ENCODE measurements at places on chromosomes 2 and 18.

DNA sequence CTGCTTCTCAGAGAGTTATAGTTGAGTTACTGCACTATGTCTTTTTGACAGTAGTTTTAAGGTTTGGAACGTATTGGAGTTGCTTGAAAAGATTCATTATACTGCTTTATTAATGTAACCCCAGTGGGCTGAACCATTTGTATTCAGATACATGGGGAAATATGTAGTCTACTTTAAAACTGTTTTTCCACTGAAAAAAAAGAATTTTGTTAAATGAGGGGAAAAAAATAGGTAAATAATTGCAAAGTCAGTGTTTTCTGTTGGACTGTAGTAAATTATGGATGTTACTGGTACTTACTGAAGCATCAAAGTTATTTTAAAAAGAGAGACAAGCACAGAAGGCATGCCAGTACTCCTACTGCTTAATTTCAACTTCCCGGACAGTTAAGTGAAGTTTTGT is 36.4 kb downstream of the ZC3H15 start:
- DNase-seq: no peak

DNA sequence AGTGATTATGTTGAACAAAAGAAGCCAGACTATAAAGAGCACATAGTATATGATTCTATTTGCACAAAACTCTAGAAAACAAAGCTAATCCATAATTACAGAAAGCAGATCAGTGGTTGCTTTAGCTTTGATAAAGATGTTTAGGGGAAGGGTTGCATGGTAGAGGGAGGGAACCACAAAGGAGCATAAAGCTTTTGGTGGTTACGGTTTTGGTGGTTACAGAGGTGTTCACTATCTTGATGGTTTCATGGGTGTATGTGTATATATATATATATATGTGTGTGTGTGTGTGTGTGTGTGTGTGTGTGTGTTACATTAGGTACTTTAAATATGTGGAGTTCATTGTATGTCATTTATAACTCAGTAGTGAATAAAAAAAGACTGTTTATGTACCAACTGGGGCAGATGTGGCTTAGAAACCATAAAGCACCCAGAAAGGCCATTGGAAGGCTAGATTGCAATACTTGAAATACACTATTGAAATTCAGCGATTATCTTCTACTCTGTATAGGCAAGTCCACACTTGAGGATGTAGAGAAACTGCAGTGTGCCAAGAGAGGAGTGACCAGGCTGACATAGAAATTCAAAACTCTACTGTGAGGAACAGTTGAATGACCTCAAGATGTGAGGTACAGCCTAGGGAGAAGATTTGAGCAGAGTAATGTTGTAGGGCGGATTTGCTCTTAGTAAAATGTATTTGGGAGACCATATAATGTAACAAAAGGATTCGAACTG is 60.6 kb downstream of the CAB39 start:
- DNase-seq: no peak

- peak; percentile 59 for DNase-seq
These were observed 95.1 kb downstream of the MTCL1 start for GRCh38 chr18:8800445-8800844.

DNA sequence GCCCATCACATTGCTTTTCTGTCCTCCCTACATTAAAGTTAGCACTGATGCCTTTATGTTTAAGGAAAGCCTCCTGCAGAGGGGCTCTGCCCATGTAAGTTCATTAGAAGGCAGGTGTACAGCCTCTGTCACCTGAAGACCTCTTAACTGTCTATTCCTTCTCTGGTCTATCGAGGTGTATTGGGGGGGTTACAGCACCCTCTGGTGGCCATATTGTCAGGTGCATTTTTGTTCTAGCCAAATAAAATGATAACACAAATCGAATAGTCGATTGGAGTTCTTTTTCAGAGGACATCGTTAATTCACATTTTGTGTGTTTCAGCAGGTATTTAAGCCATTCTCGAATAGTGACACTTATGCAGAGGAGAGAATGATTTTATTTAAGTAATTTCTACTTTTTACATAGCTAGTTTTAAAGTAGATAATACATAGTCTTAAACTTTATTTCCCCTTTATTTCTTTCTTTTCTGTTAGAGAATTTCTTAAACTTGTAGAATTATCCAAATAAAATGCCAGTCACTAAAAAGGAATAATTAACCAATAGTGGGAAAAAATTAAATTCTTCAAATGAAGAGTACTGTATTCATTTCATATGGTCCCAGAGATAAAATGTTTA is 136.8 kb downstream of the NEDD4L start:
- no peak for DNase-seq

GRCh38 chr2:143762176-143762928 is 633.1 kb downstream of the ARHGAP15 start:
- no peak for DNase-seq

- DNase-seq: no peak
These were observed 194.0 kb downstream of the LRATD1 start for GRCh38 chr2:14826518-14826917.

DNA sequence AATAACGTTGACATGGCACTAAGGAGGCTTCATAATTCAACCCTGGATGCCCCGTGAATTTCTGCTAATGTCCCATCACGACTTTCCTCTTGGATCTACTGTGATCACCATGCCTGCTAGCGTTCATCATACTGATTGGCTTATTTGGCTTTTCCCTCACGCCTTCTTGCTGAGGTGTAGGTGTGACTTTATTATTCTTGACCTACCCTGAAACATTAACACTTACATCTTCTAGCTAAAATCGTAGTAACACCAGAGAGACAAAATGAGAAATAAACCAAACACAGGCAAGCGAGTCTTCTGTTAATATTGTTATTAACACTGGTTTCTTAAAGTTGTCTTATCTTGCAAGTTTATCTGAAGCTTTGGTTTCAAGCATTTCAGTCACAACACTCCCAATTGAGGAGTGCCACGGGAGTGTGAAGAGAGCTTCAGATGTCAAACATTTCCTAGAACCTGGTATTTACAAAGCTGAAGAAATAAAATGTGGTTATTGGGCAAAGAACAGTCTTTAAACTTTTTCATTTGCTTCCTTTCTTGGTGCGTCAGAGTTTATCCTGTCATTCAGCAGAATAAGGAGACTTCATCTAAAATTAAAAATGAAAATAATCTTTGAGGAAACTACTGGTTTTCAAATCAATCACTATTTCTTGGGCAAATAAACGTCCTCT is 15.4 kb upstream of the STAT1 start:
- no peak for DNase-seq

DNA sequence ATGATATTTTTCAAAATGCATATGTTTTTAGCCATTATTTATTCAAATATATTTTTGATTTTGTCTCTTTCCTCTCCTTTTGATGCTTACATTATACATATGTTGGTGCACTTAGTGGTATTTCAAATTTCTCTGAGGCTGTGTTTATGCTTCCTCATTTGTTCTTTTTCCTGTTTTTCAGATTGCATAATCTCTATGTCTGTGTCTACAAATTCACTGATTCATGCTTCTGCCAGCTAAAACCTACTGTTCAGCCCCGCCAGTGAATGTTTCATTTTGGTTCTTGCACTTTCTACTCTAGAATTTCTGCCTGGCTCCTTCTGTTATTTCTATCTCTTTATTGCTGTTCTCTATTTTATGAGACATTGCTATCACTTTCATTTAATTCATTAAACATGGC is 951.7 kb upstream of the CNTNAP5 start:
- no peak for DNase-seq

DNA sequence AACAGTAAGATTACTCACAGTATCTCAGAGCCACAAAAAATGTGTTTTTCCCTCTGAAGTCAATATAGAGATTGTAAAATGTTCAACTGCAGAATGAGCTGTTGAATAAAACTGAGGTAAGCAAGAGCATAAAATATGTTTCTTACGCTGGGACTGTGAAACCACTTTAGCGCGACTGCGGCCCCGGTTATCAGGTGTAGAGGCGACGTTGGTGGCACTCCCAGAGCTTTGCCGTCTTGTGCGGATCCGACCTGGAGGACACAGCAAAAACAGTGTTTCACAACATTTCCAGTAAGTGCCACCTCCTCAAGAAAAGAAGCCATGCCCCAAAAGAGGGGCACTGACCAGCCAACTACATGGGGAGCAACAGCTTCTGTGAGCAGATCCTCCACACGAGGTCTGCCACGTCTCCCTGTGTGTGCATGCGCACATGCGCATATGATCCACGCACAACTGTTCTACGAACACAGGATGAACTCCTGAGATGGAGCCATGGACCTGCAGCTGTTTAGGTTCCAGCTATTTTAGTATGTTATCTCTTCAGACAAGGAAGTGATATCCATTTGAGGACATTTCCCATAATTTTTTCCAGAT is 100.7 kb upstream of the RNU4ATAC start:
- no peak for DNase-seq

DNA sequence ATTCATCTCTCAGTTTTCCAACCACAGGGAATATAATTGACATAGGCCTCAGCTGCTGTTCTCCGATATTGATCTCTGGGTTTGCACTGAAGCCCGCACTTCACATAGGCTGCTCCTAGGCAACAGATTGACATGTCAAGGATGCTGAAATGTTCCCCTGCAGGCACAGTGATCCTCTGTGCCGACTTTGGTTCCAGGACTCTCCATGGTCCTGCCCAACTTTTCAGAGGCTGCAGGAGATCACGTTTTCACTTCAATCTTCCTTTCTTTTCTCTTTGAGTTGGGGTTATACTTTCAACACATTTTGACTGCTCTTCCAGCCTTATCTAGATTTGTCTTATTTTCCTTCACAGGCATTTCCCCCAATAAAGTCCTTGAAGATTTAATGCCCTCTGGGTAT is 1361.0 kb downstream of the DSC3 start:
- DNase-seq: no peak

- DNase-seq: no peak
These were observed 42.5 kb downstream of the SLC9A2 start for GRCh38 chr2:102661846-102662245.

GRCh38 chr2:20664071-20664390 is 2.9 kb upstream of the GDF7 start:
- no peak for DNase-seq

GRCh38 chr2:126913329-126913728 is 14.6 kb downstream of the TEX51 start:
- DNase-seq: no peak

DNA sequence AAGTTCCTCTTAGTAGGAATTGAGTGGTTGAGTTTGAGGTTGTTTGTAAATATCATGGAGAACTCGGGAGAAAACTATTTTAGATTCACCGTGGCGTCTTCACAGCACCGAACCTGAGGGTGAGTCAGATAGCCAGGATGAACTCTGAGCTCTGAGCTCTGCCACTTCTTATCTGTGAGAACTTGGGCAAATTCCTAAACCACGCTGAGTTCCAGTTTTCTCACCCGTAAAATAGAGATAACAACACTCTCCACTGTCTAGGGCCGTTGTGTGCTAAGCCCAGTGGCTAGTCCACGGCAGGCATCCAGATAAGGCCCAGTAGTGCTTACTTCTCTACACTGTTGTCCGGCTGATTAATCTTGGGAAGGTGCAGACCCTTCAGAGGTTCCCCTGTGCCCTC is 7.0 kb downstream of the KIF5C start:
- DNase-seq: no peak

GRCh38 chr2:55985406-55985805 is 61.8 kb upstream of the EFEMP1 start:
- no peak for DNase-seq

GRCh38 chr2:237280229-237280628 is 133.7 kb downstream of the COL6A3 start:
- peak; percentile 96 for DNase-seq

DNA sequence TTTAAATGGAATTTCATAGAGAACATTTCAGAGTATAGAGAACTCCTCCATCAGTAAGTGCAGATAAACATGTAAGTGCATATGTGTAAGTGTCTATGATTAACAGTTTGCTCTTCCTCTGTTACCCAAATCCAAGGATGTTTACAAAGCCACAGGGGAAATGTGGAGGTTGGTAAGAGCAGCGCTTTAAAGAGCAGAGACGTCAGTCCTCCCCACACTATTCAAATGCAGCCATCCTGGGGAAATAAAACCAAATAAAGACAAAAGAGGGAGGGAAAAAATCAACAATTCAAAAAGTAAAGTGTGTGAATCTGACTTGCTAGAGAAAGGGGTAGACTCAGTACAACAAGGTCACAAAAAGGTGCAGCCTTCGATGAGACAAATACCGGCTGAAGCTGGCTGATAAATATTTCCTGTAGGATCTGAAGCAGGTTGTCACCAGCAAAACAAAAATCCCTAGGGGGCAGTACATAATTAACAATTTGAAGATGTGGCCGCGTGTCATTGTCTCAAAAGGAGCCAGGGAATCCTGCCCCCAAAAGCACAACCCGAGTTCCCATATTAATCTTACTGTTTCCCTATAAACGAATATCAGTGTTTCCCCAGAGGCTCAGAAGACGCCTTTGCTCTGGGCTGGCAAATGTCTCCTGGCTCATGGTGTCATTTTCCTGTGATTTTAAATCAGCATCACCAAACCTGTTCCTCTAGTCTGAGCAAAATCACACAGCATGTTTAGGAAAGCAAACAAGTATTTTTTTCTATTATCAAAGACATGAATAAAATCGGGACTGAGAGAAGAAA is 216.5 kb downstream of the CDCA7 start:
- no peak for DNase-seq

DNA sequence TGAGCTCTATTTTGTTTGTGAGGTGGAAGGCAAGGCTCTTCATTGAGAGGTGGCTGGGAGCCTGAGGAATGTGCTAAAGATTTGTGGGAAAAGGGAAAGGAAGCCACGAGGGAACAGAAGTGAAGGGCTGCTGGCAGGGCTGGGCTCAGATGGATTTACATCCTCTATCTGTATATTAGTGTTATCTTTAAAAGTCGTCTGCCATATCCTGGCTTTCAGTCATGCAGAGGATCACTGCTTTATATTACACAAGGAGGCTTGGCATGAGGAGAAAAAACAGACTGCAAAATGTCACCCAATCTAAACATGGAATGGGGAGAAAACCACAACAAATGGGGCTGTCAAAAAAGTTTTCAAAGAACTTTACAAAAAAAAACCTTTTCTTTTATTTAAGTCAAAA is 434.4 kb downstream of the HRH4 start:
- DNase-seq: no peak

DNA sequence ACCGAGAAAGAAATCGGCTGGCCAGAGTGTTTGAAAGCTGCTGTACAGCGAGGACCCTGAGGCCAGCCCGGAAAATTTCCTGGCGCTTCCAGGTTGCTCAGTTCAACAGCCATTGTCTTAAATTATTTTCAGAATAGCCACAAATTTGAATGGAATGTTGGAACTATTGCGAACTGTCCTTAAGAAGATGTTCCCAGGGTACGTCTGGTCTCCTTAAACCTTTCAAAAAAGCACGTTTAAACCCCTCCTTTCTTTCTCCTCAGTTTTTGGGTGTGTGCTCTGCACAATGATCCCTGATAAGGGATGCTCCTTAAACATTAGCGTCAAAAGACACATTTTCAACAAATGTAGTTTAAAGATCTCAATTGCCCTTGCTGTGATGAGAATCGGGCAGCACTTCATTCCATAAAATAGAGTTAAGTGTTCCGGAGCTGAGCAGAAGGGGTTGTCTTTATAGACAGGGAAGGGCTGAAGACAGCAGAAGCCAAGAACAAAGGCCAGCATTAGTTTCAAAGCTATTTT is 14.5 kb upstream of the LPIN2 start:
- no peak for DNase-seq

GRCh38 chr2:173998386-173998785 is 33.2 kb upstream of the SP3 start:
- no peak for DNase-seq

Data from stromal cell of bone marrow (primary cell).